Activated CD4-positive, CD25-positive, alpha-beta regulatory T cell treated with anti-CD3 and anti-CD28 coated beads, Interleukin-2, amount 50 U/mL, for 24 hours (primary cell): ENCODE measurements at places on chromosomes 7 and 10.

GRCh38 chr10:108422286-108422685 is 1257.8 kb upstream of the SORCS1 start:
- ATAC-seq, result no peak

DNA sequence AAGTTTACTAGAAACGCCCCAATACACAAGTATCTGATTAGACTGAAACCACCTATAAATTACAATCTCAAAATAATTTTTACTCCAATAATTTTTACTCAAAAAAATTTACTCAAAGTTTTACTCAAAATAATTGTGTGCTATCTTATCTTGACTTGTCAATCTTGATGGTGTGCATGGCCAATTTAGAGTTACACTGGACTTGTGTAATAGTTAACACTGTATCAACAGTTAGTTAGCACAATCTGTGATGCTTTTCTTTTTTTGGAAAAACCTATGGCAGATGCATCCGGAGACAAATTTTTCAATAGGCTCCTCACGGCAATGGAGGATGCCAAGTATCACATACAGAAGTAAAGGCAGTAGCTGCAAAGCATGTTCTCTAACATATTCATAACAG is 24.9 kb downstream of the LMOD2 start:
- ATAC-seq, result no peak

DNA sequence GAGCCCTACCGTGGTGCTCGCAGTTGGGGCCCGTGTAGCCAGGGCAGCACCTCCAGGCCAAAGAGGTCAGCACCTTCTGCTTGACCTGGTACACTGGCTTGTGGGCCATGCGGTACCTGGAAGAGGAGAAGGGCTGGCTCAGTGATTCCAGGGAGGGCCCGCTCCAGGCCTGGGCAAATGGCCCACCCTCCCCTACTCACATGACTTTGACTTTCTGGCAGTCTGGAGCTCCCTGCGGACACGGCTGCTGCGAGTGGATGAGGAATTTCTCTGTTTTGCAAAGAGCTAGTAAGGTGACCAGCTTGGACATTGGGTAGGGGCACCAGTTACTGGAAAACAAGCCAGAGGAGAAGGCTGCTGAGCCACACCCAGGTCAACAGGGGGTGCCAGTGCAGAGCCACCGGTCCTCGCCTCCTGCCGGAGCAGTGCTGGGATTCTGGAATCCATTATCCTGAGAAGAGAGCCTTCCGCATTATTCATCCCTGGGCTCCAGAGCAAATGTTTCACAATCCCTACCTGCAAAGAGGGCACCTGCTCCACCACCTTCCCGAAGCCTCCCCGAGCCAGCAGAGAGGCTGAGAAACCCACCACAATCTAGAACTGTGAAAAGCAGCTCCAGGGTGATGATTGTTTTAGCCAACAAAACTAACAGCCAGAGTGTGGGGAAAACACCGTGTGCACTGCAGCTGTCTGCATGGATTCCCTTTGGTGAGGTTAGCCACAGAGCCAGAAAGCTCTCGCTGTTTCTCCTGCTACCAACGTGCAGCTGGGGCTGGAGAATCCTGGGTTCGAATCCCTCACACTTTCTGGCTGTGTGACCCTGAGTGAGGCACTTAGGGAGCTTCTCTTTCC is 11.8 kb downstream of the MMRN2 start:
- ATAC-seq, result no peak

- no peak for ATAC-seq
These were observed 183.7 kb downstream of the NEBL start for GRCh38 chr10:20713420-20713819.

DNA sequence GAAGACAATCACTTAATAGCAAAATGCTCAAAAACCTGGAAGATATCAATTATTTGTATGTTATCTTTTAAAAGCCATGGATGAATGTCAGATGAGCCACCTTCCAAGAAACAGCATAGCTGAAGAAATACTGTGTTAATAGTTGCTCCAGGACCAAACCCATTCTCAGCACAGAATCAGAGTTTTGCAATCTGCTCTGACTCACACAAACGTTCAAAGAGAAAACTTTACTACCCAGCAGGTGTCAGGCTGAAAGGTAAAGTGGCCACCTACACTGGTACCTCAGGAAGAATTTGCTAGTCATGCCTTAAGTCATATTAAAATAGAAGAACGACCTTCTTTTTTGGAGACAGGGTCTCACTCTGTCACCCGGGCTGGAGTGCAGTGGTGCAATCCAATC is 526.5 kb downstream of the PARD3 start:
- no peak for ATAC-seq

GRCh38 chr7:108442039-108442568 is 14.1 kb downstream of the NRCAM start:
- ATAC-seq, result peak; percentile 88

DNA sequence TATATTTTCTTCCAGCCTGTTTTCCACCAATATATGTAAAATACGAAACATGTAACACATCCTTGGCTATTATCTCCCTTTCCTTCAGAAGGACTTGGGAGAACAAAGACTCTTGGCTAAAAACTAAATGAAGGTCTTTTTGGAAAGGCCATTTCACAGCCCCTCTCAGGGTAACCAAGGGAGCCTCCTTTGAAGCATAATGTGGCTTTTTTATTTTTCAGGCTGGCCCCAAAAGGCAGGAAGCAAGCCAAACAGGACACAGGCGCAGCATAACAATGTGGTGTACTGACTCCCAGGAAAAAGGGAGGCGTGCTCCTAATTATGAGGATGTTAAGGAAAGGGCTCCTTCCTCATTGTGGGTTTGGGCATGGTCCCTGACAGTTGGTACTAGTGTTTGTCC is 30.3 kb upstream of the CCSER2 start:
- ATAC-seq, result no peak

DNA sequence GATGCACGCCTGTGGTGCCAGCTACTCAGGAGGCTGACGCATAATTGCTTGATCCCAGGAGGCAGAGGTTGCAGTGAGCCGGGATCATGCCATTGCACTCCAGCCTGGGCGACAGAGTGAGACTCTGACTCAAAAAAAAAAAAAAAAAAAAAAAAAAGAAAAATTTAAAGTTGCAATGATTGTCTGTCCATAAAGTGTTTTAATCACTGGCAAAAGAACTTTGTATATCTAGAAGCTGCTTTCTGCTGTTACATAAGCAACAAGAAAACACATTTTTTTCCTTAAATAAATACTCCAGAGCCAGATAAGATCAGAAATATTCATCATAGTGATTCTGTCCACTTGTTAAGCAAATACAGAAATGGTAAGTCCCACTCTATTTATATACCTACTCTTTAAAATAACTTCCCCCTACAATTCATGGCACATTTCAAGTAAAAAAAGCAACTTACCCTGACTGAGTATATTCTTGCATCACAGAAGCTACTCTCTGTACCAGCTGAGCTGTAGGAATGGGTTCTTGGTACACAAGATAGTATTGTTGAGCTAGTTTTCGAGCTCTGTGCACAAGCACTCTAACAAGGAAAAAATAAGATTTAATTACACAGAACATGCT is 7.6 kb downstream of the PSMA2 start:
- no peak for ATAC-seq

- ATAC-seq, result no peak
These were observed 20.0 kb downstream of the IMPDH1 start for GRCh38 chr7:128389618-128390329.

GRCh38 chr10:95388109-95388471 is 97.3 kb upstream of the PDLIM1 start:
- no peak for ATAC-seq

DNA sequence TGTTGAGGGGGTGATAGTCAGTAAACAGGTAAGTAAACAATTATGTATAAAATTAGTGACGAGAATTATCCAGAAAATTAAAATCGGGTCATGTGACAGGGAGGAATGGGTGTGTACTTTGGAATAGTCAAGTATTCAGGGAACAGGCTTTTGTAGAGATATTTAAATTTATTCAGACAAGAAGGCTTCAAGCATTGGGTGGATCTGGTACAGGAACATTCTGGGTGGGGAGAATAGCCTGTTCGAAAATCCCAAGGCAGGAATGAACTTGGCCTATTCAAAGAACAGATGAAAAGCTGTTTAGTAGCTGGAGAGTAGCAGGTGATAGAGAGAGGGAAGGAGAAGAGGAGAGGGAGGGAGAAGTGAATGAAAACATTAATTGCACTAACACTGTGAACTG is 448.9 kb upstream of the FZD8 start:
- ATAC-seq, result no peak

DNA sequence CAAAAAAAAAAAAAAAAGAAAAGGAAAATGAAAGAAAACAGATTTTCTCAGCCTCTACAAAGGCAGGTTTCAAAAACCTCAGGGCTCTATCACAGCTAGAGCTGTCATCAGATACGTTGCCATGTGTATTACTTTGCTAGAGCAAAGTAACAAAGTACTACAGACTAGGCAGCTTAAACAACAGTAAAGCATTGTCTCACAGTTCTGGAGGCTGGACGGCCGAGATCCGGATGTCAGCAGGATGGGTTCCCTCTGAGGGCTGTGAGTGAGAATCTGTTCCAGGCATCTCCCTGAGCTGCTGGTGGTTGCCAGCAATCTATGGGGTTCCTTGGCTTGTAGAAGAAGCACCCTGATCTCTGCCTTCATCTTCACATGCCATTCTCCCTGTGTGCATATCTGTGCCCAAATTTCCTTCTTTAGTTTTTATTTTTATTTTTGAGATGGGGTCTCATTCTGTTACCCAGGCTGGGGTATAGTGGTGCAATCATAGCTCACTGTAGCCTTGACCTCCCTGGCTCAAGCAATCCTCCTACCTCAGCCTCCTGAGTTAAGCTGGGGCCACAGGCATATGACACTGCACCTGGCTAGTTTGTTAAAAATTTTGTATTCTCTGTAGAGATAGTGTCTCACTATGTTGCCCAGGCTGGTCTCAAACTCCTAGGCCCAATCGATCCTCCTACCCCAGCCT is 48.9 kb upstream of the KDM7A start:
- ATAC-seq, result peak; percentile 6

GRCh38 chr10:116878123-116878522 is 28.8 kb downstream of the ENO4 start:
- no peak for ATAC-seq

DNA sequence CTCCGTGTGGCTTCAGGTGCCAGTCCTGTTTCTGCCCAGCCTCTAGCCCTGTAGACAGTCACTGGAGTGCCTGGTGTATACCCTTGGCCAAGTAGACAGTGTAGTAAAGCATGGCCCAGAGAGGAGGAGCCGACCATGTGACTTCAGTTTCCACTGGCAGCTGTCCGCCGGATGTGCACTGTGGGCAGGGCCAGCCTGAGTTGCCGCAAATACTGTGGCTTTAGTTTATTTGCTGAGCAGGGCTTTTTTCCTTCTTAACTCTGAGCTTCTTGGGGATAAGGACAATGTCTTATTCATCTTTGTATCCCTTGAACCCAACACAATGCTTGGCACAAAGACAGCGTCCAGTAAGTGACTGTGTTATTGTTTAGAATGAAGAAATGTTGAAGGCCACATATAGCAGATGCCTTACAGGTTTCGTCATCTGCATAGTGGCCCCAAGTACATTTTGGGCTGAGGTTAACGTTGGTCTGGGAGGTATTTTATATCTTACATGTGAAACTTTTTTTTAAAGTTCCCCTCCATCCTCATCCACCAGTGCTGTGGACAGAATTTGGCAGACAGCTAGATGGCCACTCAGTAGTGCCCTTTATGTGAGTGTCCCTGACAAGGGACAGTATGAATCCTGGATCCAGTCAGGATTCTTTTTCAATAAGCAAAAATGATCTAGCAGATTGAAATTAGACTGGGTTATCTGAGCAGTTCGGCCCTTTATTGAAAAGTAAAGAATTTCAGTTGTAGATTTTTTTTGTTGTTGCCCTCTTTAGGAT is 40.6 kb downstream of the CYP17A1 start:
- ATAC-seq, result peak; percentile 93

GRCh38 chr7:22622116-22622785 is 104.7 kb upstream of the IL6 start:
- no peak for ATAC-seq

DNA sequence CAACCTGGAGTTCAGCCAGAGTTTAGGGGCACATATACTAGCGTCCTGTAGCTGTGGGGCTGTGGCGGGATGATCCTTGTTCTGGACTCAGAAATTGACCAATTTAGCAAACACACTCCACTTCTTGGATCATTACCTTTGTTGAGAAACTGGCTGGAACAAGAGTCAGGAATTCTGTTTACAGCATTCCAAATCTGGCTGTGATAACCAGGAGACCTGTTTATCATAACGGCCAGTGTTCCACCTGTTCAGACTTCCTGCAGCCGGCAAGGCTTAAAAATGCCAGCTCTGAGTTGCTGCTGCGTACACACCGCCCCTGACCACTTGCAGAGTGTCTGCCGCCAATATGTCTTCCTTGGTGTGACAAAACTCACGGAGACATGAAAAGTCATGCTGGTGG is 64.8 kb downstream of the ARMC3 start:
- no peak for ATAC-seq

- ATAC-seq, result no peak
These were observed 139.8 kb upstream of the TNS3 start for GRCh38 chr7:47721670-47722069.

GRCh38 chr7:157688533-157689268 is 351.9 kb downstream of the DNAJB6 start:
- no peak for ATAC-seq

DNA sequence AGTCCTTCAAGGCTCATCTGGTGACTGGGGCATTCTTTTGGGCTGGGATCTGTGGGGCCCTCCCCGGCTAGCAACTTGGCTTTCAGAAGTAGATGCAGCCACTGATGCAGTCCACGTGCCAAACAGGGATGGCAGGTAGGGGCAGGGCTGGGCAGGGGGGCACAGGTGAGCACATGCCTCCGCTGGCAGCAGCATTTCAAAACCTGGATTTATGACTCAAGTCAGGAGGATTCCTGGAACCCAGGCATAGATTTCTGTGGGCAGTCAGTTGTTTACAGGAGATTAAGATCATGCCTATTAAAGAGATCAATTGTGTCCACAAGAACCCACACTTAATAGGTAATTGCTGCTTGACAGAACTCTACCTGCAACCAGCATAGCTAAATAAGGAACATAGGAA is 839 bp upstream of the HABP2 start:
- ATAC-seq, result no peak

- no peak for ATAC-seq
These were observed 57.2 kb downstream of the MAD1L1 start for GRCh38 chr7:2175514-2175913.

GRCh38 chr7:20412032-20412431 is 81.3 kb downstream of the ITGB8 start:
- no peak for ATAC-seq

DNA sequence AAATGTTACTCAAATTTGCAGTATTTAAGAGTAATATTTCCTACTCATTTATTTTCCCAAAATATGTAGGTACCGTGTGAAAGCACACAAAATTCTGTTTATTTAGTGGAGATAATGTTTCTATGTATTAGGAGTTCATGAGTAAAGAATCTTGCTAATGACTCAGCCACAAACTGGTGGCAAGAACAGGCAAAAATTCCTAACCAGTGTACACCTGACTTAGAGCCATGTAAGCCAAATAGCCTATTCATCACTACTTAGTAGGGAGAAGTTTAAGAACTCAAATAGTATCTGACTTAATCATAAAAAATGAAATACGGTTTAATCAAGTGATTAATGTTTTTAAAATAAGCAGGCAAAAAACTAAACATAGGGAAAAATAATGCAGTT is 169.0 kb downstream of the SRPK2 start:
- no peak for ATAC-seq
